Activated T-helper 2 cell treated with anti-CD3 and anti-CD28 coated beads, Interferon-gamma antibody, Interleukin-2, Interleukin-4, amounts not matched to agents 10 μg/mL and 5 μg/mL and 100 μg/mL, durations not matched to agents 14 hours and 24 hours and 36 hours (primary cell): ENCODE measurements at places on chromosomes 7 and 10. TPM values are rescaled to one million over a fixed set of nuclear protein-coding genes. Genes with fewer than 3 reads are reported as not detected.

DNA sequence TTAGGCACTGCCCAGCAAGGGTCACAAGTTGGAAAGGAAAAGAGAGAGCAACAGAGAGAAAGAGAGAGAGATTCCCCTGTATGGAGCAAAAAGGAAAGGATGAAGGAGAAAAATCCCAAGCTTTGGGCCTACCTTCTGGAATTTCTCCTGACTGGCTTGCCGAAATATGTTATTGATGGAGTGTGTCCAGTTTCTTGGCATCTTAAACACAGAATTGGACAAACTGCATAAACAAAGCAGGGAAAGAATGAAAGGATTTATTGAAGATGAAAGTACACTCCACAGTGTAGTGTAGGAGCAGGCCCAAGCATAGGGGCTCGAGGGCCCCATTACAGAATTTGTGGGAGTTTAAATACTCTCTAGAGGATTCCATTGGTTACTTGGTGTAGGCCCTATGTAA, 627.8 kb upstream of the CNTNAP2 start:
- no peaks in the 10 kb centered on the region for H3K4me1 ChIP-seq
- H3K27ac ChIP-seq, result no peak overlapping the region
- no peak for DNase-seq
- no peak overlapping the region for H3K4me3 ChIP-seq
- H3K36me3 ChIP-seq, result no peaks in the 10 kb centered on the region

TMEM254 gene
- total RNA-seq, result 11.4 and 12.6 TPM in 2 replicates

MEIG1 gene
- total RNA-seq, result 0.62 TPM in 1 of 2 replicates, not detected in the other

GRCh38 chr10:33073641-33074415, 115.8 kb upstream of the ITGB1 start:
- no peaks in the 10 kb centered on the region for H3K4me1 ChIP-seq
- DNase-seq, result no peak
- H3K27ac ChIP-seq, result no peak overlapping the region
- peaks cover 3% of the 10 kb centered on the region for H3K36me3 ChIP-seq

- no peak for DNase-seq
- no peaks in the 10 kb centered on the region for H3K36me3 ChIP-seq
- H3K27me3 ChIP-seq, result peaks cover 13% of the 10 kb centered on the region
- H3K4me1 ChIP-seq, result peaks cover 7% of the 10 kb centered on the region
- H3K4me3 ChIP-seq, result no peak overlapping the region
- no peak overlapping the region for H3K27ac ChIP-seq
Observed at GRCh38 chr7:142832417-142832816, 22.5 kb upstream of the EPHB6 start.

LBX1 gene
- not detected in 2 replicates for total RNA-seq

DNA sequence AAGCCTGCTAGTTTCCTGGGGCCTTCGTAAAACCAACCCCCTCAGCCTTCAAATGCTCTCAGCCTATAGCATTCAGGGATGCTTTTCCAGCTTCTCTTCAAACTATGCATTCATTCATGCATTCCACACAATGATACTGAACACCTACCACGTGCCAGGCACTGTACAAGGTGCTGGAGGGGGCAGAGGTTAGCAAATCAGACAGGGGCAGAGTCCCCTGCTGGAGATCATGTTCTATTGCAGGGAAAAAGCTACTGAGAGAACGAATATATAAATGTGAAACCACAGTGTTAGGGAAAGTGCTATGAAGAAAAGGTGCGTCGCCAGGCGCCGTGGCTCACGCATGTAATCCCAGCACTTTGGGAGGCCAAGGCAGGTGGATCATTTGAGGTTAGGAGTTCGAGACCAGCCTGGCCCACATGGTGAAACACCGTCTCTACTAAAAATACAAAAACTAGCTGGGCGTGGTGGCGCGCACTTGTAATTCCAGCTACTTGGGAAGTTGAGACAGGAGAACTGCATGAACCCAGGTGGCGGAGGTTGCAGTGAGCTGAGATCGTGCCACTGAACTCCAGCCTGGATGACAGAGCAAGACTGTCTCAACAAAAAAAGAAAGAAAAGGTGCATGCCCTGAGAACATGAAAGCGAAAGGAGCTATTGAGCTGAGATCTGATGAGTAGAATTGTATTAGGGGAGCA, 64.6 kb upstream of the CALN1 start:
- no peak overlapping the region for H3K27ac ChIP-seq
- no peaks in the 10 kb centered on the region for H3K4me1 ChIP-seq
- H3K27me3 ChIP-seq, result no peaks in the 10 kb centered on the region

- H3K4me1 ChIP-seq, result peaks cover 16% of the 10 kb centered on the region
- H3K27ac ChIP-seq, result no peak overlapping the region
- peaks cover 53% of the 10 kb centered on the region for H3K27me3 ChIP-seq
- H3K4me3 ChIP-seq, result peak overlapping the region; percentile 26
Observed at GRCh38 chr7:129778770-129779601, 167.5 kb downstream of the NRF1 start.

DNA sequence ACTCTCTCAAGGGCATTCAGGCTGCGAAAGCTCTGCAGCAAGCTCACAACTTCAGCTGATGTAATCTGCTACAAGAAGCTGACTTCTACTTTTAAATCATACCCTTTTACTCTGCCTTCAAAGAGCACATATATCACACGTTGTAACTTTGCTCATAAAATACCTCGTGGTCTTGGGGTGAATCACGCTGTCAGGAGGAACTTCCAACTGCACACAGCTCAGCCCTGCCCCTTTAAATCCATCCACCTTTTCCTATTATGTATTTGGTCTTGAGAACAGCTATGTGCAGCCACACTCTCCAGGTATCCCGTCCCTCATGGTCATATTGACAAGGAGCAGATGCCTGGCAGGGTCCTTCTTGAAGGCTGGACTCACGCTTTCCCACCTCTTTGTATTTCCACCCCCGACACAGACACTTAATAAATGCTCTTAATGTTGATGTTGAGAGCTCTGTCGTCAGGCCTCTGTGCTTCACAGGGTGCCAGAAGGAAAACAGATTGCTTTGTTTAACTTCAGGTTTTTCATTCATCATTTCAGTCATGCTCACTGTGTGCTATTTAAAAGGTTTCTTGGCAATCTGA, 47.6 kb downstream of the ICA1 start:
- peaks cover 34% of the 10 kb centered on the region for H3K4me1 ChIP-seq
- DNase-seq, result no peak
- no peak overlapping the region for H3K4me3 ChIP-seq
- no peaks in the 10 kb centered on the region for H3K36me3 ChIP-seq
- no peak overlapping the region for H3K27ac ChIP-seq
- H3K27me3 ChIP-seq, result no peaks in the 10 kb centered on the region

DNA sequence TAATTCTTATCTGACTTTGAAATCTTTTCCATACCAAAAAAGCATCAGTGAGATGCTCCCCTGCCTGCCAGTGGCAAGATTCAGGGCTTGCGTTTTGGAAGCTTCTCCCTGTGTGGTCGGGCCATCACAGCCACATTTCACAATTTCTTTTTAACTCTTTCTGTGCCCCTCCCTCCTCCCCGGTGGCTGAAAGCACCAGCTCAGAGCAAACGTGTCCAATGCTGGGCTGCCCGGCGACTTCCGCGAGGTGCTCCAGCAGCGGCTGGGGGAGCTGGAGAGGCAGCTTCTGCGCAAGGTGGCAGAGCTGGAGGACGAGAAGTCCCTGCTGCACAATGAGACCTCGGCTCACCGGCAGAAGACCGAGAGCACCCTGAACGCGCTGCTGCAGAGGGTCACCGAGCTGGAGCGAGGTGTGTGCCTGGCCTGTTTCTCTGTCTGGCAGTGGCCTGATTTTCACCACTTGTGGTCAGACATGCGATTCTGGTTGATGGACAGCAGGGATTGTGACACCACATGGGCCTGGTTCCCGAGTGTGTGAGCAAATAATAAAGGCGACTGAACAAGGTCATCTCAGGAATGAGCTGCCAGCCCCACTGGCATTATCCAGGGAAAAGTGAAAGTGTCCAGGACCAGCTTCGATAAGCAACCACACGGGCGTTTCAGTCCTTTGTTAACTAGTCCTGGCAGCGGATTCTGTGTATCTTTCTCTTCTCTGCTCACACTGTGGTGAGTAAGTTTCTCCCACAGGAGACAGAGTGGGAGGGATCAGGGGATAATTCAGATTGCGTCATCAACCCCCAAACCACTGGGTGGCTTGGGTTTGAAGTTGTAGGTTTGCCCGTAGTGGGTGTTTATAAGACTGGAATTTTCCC, 2.6 kb downstream of the NPTX2 start:
- H3K4me1 ChIP-seq, result no peaks in the 10 kb centered on the region
- no peaks in the 10 kb centered on the region for H3K36me3 ChIP-seq
- peaks cover 35% of the 10 kb centered on the region for H3K27me3 ChIP-seq
- H3K27ac ChIP-seq, result no peak overlapping the region
- no peak for DNase-seq
- H3K4me3 ChIP-seq, result no peak overlapping the region
